CD4-positive, alpha-beta T cell treated with Interleukin-17A for 4 hours (primary cell): ENCODE measurements at places on chromosomes 12 and 14.

- DNase-seq: no peak
Observed at GRCh38 chr14:70816525-70816924, 7.2 kb upstream of the MAP3K9 start.

DNA sequence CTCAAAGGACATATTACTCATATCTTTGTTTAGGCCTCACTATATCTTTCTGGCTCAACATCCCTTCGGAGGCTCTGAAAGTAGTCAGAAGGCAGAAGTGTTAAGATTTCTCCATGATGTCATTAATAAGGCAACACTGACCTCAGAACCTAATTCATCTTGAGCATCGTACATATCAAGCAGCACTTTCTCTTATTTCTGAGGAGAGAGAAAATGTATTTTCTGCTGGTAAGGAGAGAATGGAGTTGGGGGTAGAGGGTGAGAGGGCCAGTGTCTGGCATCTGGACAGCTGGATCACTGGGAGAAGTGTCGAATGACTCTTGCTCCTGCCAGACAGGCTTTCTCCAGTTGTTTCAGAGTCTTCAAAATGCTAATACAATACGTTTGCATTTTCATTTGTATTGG is 213.2 kb upstream of the PRICKLE1 start:
- no peak for DNase-seq

DNA sequence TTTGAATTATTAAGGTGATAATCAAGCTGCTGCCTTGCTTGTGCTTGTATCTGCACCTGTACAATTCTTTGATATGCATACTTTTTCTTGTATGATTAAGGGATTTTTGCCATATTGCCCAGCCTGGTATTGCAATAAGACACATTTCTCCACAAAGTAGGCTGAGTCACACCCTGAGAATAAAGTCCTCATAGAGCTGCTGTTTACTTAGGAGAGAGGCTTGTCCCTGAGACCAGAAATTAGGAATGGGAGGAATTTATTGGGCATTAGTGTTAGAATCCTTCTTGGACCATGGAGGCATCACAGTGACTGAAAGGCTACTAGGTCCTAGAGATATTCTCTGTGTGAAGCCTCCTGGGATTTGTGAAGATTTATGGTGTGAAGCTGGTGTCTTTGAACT is 506.8 kb upstream of the FBXO33 start:
- no peak for DNase-seq

GRCh38 chr12:127964717-127965116 is 302.3 kb upstream of the TMEM132C start:
- DNase-seq: no peak

DNA sequence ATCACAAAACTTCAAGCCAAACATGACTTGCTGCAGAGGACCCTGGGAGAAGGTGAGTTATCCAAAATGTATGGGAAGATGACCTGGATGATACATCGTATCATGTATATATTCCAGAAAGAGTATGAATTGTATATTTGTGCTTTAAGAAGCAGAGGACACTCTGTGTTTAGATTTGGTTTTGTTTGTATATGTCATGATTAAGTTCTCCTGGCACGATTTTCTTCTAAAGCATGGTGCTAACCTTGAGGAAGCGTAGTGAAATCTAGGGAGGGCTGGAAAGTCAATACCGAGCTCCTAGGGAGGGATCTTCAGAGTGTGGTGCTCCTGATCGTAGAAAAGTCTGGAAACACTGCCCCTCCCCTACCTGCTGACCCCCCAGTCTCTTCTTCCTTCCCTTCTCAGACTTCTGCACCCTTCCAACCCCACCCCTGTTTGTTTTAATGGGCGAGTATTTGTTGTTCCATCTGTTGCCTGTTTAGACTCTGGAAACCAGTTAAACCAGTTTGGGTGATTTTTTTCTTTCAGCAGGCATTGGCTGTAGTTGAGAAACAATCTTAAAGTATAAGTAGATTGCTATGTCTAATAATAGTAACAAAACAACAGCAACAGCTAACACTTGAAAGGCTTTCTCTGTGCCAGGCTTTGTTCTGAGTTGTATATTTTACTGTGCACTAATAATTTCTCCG is 141.6 kb downstream of the KICS2 start:
- no peak for DNase-seq

DNA sequence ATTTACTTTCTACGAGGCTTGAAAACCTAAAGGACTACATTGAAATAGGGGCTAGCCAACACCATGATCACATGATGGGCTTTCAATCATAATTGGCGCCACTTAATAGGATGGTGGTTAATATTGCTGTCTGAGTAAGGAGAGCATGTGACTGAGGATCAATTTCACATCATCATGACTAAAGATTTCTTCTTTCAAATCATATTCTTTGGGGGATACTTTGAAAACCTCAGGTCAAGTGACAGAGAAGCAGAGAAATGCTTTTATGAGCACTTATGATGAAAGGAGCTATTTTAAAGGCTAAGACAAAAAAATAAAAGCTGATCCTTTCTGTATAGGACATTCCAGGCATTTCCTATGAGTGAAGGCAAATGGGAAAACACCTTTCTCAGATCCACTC is 42.9 kb upstream of the KRAS start:
- no peak for DNase-seq

DNA sequence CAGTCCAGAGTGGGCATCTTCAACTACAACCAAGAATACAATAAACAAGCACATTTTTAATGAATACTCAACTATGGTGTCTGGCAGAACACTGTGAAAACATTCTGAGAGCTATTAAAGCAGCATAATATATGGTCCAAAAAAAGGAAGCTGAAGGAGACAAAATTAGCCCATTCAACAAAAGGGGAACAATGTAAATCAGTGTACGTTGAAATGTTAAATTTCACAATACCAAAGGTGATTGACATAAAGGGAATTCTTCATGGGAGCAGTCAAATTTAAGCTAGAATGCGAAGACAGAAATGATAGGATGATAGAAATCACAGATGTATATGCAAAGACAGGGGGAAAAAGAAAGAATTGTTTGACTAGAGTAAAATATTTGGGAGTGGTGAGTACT is 41.3 kb upstream of the SYCP3 start:
- DNase-seq: no peak

- no peak for DNase-seq
Observed at GRCh38 chr12:126488806-126489205, 1423.6 kb downstream of the AACS start.

GRCh38 chr12:48349471-48349870 is 1.2 kb downstream of the ZNF641 start:
- no peak for DNase-seq

- no peak for DNase-seq
Observed at GRCh38 chr14:54652188-54652587, 85.3 kb downstream of the SAMD4A start.
